DMS79 (cell line): ENCODE measurements at places on chromosomes 16 and 17.
A peak's percentile ranks its signal among the peaks of the same experiment; 100 is the strongest.

DNA sequence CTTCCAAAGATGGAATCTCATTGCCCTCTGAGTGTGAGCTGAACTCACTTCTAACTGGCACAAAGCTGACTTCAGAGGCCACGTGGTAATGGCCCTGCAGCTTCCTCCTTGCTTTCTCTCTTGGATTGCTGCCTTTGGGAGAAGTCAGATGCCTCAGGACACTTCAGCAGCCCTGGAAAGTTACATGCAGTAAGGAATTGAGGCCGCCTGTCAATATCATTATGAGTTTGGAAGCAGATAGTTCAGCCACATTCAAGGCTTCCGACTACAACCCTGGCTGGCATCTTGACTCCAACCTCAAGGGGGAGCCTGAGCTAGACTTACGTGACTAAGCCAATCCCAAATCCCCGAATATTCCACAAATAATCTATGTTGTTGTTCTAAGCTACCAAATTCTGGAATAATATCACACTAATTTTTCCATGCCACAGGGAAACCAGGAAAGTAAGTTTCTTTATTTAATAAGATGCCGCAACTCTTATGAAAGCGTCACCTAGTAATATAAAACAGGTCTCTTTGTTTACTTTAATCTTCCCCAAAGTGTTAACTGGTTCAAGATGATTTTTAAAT, 13.6 kb downstream of the CEP20 start:
- no peak for DNase-seq

DNA sequence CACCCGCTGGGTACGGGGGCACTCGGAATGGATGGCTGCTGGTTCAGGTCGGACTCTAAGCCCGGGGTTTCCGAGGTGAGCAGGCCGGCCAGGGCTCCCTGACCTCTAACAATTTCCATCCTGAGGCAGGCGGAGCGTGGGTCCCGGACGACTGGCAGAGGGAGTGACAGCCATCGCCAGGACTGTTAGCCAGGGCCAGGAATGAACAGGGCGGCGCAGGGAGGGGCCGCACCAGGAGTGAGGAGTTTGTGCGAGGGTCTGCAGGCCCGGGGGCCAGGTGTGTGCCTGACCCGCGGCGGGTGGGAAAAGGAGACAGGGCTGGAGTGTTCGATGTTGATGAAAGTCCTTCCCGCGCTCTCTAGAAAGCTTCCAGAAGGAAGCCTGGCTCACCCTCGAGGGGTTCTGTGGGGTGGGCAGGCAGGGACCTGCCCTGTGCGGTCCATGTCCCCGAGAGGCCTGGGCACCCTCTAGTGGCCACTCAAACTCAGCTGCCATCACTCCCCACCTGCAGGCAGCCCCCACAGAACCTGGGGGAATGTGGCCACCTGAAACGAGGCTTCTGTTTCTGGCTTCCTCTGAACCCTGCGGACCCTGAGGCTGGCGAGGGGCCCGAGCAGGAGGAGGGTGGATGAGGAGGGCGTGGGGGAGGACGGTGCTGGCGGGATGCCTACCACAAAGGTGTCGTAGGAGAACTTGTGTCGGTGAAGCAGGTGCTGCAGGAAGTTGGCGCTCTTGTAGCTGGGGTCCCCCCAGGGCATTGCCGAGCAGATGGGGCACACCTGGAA, 8.2 kb downstream of the RNF166 start:
- no peak for DNase-seq

DNA sequence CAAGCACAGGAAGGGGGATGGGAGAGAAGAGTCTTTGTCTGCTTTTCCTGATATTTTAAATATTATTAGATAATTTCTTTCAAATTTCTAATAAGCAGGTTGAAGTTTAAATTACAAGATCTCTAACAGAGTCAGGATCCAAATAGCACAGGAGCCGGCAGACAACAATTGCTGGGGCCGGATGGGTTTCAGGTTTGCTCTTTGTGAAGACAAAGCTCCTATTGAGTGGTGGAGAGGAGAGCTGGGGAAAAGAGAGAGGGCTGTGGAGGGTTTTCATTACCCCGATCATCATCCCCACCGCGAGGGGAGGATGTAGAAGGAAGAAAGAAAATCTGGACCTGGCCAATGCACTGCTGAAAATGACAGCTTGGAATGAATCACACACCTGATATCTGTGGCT, 197.3 kb downstream of the SOX9 start:
- no peak for DNase-seq

- DNase-seq = peak; percentile 79
Observed at GRCh38 chr17:77420804-77421629, 280.2 kb downstream of the SEC14L1 start.

DNA sequence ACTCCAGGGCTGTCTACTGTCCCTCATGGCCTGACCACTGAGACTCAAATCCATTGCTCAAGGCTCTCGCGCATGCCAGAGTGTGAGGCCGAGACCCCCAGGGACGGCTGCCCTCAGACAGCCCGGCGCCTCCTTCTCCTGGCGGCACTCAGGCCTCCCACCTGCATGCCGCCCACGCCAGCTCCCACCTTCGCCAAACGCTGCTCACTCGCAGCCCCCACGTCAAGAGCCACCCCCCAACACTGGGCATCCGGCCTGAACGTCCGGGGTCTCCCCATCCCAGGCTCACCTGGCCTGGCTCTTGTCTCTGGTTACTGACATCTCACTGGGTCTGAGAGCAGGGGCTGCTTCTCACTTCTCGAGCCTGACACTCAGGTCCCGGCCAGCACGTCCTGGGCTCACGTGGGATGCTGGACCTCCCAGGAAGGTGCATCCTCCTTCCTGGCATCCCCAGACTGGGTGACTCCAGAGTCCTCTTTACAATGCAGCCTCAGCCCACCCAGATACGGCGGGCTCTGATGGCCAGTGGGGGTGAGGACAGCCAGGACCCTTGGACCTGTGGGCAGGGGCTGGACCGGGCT, 12.2 kb upstream of the CACNA1H start:
- no peak for DNase-seq
